ENCODE measurements at places on chromosomes 3 and 15.

GRCh38 chr3:66335671-66336070, 114.9 kb downstream of the SLC25A26 start:
- DNase-seq, result no peak

DNA sequence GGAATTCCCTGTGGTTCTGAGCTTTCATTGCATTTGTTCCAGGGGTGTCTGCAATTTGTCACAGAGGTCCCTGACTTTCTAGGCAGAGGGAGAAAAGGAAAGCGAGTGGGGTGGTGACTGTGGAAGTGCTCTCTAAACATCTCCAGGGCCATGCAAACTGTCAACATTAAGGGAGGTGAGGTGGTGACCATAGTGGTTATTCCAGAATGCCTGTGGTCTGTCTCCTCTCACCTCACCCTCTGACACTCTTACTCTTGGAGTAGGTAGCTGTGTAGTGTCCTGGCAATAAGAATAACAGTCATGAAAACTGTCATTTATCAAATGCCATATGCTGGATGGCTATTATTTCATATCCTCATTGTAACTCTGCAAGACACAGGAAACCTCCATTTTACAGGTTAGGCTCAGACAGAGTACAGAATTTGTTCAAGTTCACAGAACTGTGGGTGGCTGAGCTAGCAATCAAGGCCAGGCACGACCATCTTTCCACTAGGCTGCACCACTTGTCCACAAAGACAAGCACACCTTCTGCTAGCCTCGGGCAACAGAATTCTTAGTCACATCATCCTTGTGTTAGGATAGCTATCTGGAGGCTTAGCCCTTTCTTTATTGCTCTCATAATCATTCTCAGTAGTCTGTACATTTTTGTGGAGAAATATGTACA, 179.4 kb downstream of the CD47 start:
- no peak for DNase-seq

DNA sequence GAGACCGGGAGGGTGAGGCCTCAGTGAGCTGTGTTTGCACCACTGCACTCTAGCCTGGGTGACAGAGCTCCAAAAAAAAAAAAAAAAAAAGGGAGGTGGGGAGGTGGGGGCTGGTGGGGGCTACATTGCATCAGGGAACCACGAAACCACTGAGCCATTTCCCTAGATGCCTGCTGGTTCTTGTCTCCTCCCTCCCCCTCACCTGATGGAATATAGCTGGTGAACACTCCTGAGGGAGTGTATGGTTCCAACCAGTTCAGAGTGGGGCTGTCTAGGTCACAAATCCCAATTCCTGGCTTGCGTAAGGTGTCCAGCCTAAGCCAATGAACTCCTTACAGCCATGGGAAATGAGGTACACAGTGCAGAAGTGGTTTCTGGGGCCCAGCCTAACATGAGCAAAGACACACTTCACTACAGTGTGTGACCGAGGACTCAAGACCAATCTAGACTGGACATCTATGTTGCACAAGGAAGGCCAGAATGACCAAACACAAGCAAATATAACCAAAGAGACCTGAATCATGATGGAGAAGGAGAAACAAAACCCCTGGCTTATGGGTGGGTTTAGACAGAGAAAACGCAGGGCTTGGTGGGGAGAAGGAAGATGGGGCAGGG, 39.1 kb upstream of the OSBPL11 start:
- DNase-seq, result no peak

DNA sequence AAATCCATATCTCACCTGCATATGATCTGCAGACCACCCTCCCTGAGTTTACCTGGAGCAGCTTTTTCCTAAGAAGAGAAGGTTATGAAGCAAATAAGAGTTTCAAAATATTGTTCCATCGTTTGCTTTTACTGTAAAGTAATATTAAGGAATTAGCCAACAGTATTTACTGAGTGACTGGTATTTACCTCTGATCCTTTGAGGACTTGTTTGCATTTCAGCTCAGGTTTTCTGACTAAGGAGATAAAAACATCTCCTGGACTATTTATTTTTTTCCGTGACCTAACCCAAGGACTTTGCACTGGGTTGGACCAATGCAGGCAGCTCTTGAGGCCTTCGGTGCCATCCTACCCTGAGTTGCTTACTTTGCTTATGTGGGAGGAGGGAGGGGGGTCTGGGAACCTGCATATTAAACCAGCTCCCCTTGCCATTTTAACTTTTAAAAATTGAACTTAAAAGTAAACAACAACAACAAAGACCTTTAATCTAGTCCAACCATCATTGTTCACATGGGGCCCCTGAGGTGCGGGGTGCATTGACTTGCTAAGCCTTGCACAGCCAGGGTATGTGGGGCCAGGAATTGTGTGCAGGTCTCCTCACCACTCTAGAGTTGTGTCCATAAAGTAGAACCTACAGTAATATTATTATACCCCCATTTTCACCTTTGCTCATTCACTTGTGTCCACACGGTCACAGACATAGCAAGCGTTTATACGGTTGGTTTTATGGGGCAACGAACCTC, 39.3 kb downstream of the TRAK1 start:
- no peak for DNase-seq

- DNase-seq, result no peak
Observed at GRCh38 chr3:177571271-177571943, 374.1 kb upstream of the TBL1XR1 start.

GRCh38 chr15:69486481-69487110, 34.0 kb downstream of the RPLP1 start:
- DNase-seq, result no peak

DNA sequence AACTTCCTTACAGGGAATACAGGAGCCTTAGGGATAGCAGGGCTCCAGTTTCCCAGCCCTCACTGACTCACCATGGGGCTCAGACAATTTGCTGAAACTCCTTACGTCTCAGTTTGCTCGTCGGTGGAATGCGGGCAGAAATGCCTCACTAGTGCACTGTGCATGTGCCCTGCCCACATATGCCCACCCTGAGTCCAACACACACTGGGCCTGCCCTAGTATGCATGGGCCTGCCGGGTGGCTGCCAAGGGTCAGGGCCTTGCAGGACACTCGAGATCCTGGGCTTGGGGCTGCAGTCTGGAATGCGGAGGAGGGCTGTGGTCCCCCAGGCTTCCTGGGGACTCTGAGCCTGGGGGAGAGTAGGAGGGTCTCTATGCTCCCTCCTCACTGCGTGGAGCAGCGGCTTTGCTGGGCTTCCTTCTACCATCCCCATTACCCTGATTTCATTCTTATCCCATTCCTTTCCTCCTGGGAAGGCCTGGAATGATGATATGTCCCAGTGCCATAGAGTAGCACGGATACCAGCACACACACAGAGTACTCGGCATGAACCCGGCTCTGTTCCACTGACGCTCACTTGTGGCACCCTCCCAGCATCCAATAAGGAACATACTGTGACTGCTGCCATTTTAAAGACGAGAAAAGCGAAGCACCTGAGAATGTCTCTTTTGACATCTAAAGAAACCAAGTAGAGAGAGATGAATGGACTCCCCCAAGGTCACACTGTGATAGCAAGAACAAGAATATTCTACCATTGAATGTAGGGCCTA, 124.2 kb downstream of the ASB7 start:
- no peak for DNase-seq

DNA sequence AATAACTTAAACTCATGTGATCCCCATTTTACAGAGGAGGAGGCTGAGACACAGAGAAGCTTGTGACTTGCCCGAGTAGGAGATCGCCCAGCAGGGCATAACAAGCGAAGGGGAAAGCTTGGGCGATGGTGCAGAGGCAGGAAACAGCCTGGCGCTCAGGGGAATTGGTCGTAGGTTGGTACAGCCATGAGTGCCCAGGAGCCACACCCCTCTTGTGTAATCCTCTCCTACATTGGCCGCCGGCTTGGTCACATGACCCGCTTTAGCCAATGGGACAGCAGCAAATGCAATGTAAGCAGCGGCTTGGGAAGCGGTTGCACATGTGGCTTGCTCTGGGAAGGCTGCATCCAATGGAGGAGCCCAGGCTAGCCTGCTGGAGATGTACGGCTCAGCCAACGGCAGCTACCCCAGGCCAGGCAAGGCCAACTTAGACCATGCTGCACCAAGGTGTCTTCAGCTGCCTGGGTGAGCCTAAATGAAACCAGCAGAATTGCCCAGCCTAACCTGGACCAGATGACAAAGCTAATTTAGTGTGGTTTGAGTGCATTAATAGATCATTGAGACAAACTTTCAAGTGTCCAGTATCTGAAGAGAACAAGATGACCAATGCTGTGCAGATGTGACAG, 50.3 kb upstream of the SLC6A6 start:
- peak; percentile 100 for DNase-seq

- no peak for DNase-seq
Observed at GRCh38 chr15:38864122-38864521, 299.5 kb upstream of the RASGRP1 start.

- DNase-seq, result no peak
Observed at GRCh38 chr15:84727429-84727828, 11.5 kb upstream of the SEC11A start.

- no peak for DNase-seq
Observed at GRCh38 chr3:119294696-119295671, 801 bp downstream of the ARHGAP31 start.

- DNase-seq, result no peak
Observed at GRCh38 chr15:80828796-80829195, 49.6 kb downstream of the CEMIP start.

- DNase-seq, result no peak
Observed at GRCh38 chr3:172859041-172859440, 108.5 kb downstream of the ECT2 start.

GRCh38 chr3:43004282-43004681, 25.2 kb downstream of the GASK1A start:
- DNase-seq, result no peak

GRCh38 chr3:114308830-114309229, 15.0 kb downstream of the TIGIT start:
- no peak for DNase-seq

DNA sequence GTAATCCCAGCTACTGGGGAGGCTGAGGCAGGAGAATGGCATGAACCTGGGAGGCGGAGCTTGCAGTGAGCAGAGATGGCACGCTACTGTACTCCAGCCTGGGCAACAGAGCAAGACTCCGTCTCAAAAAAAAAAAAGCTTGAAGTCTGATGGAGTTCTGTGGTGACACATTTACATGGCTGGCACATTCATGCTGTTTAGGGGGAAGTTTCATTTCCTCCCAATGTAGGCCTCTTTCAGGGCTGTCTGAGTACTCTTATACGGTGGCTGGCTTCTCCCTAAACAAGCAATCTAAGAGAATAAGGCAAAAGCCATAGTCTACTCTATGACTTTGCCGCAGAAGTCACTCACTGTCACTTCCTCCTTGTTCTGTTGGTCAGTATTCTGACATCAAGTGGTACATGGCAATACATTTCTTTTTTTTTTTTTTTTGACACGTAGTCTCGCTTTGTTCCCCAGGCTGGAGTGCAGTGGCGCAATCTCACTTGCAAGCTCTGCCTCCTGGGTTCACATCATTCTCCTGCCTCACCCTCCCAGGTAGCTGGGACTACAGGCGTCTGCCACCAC, 41.2 kb downstream of the OIP5 start:
- no peak for DNase-seq

GRCh38 chr15:74901612-74902063, 5.0 kb downstream of the FAM219B start:
- peak; percentile 79 for DNase-seq

- no peak for DNase-seq
Observed at GRCh38 chr15:85598718-85599398, 195.9 kb downstream of the KLHL25 start.

DNA sequence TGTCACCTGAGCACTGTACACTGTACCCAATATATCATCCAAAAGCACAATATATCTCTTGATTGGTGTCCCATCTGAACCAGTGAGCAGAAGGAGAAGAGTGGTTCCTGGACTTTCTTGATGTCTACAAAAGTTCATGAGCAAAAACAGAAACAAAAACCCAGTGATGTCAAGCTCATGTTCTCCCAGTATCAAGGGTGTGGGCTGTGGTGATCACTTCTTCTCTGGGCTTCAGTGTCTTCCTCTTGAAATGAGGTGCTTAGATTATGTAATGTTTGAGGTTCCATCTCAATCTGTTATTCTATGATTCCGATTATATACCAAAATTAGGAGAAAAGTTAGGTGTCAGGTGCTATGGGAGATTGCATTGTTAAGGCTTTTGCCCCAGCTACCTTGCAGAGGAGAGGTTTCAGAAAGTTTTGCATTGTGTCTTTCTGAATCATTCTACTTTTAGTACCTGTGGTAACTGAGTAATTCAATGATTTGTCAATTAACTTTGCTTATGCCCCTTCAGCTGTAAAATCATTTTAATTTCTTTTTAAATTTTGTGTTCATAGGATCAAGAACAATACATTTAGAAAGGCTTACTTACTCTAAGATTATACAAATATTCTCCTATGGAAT, 122.0 kb upstream of the EOMES start:
- DNase-seq, result no peak

DNA sequence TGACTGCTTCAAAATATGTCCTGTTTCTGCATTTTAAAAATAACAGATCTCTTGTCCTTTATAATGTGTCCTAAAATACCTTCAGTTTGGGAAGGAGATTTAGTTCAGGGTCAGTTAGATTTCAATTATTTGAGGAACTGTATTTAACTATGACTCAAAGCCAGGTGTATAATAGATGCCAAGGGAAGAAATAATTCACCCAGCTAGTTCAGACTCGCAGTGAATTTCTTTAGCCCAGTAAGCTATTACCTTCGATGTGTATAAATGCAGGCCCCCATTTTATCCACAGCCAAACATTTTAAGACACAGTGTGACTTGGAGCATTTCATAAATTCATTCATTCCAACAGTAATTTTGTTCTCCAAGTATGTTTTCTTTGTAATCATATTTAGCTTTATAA, 458.0 kb downstream of the ZNF385D start:
- no peak for DNase-seq

DNA sequence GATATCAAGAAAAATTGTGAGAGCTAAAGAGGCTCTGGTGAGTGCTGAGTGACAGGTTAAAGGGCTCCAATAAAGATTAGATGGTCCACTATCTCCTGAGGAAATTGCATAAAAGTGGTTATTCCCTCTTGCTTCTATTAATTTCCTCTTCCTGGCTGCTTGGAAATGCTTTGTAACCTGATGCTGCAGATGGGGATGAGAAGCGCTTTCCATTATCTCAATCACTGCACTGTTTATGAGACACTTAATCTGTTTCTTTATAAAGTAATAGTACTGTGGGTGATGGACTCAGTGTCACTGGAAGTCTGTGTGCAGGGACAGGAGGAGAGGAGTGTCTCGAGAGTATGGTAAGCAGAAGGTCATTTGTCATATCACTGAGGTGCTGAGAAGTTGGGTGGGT, 305.3 kb downstream of the EPHB1 start:
- no peak for DNase-seq

GRCh38 chr15:52799145-52799811, 9.1 kb upstream of the ONECUT1 start:
- DNase-seq, result no peak

- DNase-seq, result peak; percentile 9
Observed at GRCh38 chr3:31420311-31420710, 112.4 kb upstream of the STT3B start.

- no peak for DNase-seq
Observed at GRCh38 chr15:92415639-92416297, 22.1 kb downstream of the ST8SIA2 start.

DNA sequence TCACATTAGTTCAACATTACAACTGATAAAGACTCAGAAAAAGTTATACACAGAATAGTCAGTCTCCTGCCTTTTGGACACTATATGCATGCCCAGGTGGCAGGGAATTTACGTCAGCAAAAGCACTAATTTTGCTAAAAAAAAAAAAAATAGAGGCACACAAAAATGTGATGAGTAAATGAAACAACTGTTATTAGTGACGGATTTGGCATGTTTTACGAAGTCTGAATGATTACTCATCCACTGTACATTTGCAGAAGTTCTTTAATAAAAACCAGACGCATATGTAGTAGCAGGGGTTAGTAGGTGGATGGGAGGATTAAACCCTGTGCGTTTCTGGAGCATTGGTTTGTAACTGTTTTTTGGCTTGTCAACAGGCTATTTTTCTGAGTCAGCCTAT, 99.0 kb downstream of the MITF start:
- no peak for DNase-seq
